Glomerular endothelial cell (primary cell): ENCODE measurements at places on chromosomes 1 and 21. TPM values are rescaled to one million over a fixed set of nuclear protein-coding genes. Genes with fewer than 3 reads are reported as not detected.

DNA sequence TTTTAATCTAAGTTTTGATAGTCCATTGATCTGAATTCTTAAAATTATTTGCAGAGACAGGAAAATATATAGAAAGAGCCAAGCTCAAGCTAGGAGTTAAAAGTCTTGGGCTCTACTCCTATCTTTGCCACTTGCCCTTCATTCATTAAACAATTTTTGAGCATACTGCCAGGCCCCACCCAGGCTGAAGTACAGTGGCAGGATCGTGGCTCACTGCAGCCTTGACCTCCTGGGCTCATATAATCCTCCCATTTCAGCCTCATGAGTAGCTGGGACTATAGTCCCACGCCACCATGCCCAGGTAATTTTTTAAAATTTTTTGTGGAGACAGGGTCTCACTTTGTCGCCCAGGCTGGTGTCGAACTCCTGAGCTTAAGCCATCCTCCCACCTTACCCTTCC is 8.2 kb downstream of the TRMT13 start:
- DNase-seq = no peak

DNA sequence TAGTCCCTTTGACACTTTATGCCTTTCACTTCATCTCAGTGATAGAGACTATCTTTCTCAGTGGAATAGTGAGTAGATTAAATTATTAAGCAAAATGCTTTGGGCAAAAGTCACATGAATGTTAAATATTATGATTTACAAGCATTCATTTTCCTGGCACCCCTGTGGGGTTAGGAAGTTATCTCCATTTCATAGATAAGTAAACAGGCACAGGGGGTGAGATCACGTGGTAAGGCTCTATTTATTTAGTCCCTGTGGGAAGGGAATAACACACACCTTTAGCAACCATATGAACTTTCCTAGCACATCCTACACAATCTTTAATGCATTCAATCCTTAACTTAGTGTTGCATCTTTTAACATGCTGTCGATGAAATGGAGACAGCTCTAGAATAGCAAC is 12.3 kb downstream of the PSMB2 start:
- DNase-seq = no peak

Gene ALPL
- 1.3 and 5.9 TPM in 2 replicates for total RNA-seq

Gene LRRC53
- total RNA-seq = not detected in 2 replicates
